ENCODE measurements at places on chromosomes 6 and 20.

DNA sequence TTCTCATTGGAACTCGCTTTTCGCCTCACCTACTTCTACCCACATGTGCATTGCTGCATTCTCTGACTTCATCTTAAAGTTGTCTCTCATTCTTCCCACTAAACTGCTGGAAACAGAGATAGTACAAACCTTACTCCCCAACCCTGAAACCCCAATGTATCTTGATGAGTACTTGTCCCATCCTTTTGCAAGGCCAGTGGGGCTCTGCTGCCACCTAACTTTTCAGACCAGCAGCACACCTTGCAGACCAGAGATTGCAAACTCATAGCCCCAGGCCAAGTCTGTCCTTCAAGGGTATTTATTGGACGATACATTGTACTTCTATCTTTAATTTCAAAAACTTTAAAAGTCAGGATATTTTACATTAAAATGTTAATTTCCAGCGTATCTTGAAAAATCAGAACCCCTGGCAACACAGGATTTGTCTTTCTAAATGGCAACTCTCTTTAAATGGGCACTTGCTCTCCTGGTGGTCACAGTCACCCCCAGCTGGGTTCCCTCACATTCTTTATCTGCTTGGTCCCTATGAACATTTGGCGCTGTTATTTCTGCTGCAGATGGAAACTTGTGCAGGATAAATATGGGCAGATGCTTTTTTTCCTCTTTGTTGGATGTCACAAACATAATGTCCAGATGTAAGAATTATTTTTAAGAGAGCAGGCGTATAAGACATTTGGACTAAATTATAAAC, 83.9 kb downstream of the SOD2 start:
- no peak for DNase-seq

DNA sequence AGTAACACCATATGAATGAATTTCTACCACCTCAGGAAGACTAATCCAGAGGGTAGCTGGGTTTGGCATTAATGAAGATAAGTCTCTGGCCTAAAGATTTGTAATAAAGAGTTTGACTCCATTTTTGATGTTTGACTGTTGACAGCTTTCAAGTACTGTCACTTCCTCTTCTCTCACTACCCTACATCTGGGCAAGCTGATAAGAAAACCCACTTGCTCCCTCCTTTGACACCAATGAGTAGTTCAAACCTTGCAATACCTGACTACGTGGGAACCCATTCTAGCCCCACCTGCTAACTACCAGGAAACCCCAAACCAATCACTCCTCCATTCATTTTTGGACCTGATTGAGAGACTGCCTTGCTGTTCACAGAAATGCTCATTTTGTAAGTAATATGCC, 621.5 kb downstream of the TENT5A start:
- no peak for DNase-seq

DNA sequence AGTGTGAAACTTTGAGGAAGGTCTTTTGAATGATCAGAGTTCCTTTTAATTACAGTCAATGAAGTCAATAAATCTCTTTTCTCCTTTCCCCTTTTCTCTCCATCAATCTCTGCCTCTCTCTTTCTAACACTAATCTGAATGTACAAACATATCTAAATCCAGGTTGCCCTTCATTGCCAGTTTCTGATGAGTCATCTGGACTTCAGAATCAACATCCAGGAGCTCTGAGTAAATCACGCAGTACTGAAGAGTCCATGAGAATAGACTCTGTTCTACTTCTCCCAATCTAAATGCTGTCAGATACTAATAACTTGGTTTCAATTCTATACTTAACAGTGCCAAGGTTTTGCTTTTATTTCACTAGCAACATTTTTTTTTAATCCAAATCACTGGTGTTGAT, 238.7 kb upstream of the THEMIS start:
- DNase-seq = no peak

DNA sequence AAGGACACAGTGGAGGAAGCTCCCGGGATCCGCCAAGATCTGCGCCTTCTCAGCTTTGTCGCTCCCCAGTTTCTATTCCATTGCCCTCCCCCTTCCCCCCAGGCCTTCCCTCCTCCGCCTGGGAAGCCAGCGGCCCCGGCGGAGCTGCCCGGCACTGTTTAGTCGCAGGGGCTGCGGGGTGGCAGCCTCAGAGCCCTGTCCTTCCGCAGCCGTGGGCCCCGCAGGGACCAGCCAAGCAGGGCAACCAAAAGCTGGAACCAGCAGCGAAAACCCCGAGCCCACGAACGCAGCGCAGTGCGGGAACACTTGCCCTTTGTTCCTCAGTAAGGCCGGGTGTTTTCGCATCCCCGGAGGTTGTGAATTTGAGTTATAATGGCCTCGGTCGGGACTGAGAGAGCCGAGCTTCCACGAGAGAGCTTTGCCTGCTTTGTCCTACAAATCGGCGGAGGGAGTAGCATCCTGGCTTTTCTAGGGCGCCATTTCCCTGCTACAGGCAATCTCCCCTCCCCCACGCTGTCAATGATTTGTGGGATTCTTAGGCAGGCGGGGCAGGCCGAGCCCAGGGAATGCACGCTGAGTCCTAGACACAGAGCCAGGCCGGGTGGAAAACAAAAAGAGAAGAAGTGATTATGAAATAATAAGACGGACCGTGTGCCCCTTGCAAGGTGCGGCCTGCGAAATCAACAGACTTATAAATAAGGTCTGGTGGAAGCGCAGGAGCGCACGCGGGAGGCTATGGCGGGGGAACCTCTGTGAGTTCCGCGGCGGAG, 4.0 kb upstream of the TUBB2B start:
- DNase-seq = no peak

- no peak for DNase-seq
Measured at GRCh38 chr6:169252505-169253189, 999 bp downstream of the THBS2 start.

GRCh38 chr20:62345681-62346370, 21.3 kb downstream of the LAMA5 start:
- no peak for DNase-seq

- no peak for DNase-seq
Measured at GRCh38 chr6:166768761-166769160, 141.7 kb upstream of the RPS6KA2 start.

- DNase-seq = no peak
Measured at GRCh38 chr20:47035026-47035590, 140.5 kb downstream of the EYA2 start.

DNA sequence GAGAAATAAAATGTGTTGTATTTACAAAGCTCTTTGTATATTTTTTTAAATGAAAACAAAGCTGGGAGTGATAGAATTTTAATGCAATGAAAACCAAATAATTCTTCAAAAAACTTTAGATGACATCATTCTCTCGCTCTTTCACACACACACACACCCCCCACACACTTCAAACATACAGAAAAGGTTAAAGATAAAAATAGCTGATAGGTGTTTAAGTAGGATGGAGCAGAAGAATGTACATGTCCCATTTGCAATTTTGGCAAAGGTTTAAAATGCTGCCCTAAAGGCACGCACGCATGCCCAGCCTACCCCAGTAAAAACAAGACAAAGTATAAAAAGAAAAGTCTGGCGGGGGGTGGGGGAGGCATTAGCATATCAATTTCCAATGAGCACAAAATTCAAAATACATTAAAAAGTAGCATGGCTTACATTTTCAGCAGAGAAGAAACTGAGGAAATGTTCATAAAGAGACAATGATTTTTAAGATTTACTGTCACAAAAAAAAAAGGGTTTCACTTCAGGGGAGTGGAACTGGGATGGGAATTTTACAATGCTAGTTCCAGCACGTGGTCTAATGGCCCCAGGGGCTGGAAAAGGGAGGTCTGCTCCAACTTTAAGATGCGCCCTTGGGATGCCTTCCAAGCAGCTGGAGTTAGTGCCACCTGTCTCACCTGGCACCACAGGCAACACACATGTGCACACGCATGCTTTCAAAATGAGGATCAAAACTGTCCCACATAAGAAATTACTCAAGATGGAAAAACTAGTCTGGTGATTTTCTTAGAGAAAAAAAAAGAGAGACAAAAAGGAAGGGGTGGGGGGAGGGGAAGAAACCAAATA, 55.1 kb upstream of the NFATC2 start:
- no peak for DNase-seq

DNA sequence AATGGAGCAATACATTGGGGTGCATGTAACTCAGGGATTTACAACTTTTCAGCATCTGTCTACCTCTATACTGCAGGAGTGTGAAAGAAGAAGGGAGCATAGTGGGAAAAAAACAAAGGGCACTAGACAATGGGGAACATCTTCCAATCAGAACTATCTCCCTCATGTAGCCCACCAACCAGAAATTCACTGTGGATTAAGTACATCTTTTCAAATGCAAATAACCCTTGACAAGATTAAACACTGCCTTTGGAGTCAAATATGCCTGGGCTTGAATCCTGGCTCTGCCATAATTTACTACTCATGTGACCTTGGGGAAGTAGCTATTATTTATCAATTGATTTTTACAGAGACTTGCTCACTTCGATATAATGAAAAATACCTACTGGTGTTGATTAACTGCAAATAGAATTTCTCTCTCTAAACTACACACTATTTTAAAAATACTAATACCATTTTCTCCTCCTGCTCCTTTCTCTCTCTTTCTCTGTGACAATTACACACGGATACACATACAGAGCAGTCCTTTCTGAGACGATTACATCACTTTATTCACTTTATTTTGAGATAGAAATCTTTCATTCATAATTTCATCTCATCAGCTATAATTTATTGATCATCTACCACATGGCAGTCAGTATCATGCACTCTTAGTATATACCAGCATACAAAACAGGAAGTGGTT, 783.7 kb downstream of the FRK start:
- no peak for DNase-seq

- DNase-seq = no peak
Measured at GRCh38 chr6:50661636-50662035, 51.7 kb upstream of the TFAP2D start.

- no peak for DNase-seq
Measured at GRCh38 chr6:13248053-13248452, 80.3 kb downstream of the TBC1D7 start.

GRCh38 chr6:13262302-13263230, 65.8 kb downstream of the TBC1D7 start:
- DNase-seq = no peak

GRCh38 chr6:12748815-12749521, 32.4 kb downstream of the PHACTR1 start:
- no peak for DNase-seq

DNA sequence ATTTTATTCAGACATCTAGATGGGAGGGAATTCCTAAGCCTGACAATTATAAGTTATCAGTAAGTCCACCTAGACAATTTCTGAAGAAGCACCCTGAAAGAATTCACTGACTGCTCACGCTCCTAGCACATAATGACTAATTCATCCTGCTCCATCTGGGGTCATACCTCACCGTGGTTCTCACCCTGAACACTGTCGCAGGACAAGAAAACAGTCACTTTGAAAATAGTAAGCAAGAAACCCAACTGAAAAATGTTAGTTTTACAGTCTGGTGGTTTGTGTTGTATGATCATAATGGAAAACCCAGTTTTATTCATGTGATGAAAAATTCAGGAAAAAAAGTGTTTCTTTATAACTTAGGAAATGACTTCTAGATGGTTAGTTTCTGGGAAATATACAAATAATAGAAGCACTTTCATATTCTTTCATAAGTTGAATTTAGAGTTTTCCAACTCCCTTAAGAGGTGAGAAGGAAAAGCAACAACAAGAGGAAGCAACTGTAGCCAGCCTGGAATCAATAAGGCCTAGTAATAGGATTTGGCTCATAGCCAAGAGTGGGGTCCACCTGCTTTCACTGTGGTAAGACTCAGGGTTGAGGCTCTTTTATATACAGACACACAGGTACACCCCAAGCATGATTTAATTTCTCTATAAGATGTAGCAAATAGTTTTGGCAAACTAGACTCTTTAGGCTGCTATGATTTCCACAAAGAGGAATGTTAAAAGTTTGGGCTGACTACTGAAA, 94.1 kb downstream of the HIVEP2 start:
- no peak for DNase-seq

GRCh38 chr6:125558241-125558843, 191.1 kb upstream of the HEY2 start:
- no peak for DNase-seq

DNA sequence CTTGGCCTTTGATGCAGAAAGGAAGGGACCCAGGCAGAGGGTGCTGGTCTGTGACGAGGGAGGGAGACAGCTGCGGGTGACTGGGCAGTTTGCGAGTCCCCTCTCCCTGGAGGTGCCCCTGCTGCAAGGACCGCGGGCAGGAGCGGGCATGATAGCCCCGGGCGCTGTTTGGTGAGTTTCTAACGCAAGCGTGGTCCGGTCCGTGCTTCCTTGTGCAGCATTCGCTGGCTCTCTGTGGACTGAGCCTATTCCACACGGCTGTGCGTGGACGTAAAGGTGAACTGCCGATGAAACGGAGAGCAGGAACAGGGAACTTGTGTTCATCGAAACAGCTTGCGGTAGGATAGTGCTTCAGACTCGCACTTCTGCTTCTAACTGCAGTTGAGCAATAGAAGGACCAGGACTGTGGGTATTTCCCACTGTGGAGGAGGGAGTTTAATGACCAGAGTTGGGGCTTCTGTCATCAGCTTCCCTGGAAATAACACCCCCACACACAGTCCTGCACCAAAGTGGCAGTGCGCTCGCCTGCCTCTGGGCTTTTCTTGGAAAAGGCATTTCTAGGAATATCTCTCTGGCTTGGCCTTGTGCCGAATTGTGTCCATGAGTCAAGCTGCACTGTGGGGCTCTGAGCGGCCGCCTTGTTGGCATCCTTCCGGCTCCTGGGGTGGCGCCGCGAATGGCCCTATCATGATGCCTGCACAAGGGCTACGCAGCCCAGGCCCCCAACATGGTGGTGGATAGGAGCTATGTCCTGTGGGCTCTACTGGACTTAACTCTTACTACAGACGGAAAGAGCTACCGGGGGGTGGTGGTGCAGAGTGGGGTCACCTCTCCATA, 48.9 kb downstream of the DUSP22 start:
- DNase-seq = no peak

- DNase-seq = no peak
Measured at GRCh38 chr6:121816906-121817540, 381.6 kb downstream of the GJA1 start.

GRCh38 chr6:47376930-47377329, 67.2 kb upstream of the TNFRSF21 start:
- DNase-seq = no peak

- DNase-seq = no peak
Measured at GRCh38 chr20:62136283-62137091, 6.7 kb downstream of the PSMA7 start.

DNA sequence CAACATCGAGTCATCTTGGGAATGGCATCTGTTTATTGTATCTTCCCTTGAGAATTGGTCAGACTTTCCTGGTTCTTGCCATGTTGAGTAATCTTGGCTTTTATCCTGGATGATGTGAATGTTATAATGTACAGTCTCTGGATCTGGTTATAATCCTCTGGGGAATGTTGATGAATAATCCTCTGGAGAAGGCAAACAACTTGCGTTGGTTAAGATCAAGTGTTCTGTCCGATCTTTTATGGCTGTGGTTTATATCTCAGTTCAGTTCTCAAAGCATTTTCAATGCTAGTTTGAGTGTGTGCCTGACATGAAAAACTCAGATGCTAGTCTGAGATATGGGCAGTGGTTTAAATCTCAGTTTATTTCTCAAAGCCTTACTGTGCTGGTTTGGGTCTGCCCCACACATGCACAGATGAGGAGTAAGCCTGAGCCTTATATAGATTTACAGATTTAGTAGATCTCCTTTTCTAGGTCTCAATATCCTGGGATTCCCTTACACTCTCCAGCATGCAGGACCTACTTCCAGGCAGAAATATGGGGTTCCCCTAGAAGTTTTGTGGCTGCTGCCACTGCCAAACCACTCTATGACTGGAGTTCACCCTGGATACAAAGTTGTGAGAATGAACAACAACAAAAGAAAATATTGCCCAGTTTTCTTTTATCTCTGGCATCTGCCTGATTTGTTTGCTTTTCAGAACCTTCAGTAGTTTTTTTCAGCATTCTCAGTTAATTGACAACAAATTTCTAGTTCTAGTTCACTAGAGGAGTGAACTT, 191.8 kb upstream of the MAN1A1 start:
- DNase-seq = no peak

- DNase-seq = no peak
Measured at GRCh38 chr20:18527836-18528235, 20.1 kb downstream of the SEC23B start.
